ENCODE measurements at places on chromosomes 1 and 21. TPM values are rescaled to one million over a fixed set of nuclear protein-coding genes. Genes with fewer than 3 reads are reported as not detected.

BRDT gene
- 16.2 TPM for total RNA-seq

MORC3 gene
- 34.8 TPM for total RNA-seq

LAPTM5 gene
- 14.9 TPM for total RNA-seq

- no peak for DNase-seq
- H3K36me3 ChIP-seq = no peaks in the 10 kb centered on the region
- H3K27ac ChIP-seq = no peak overlapping the region
Measured at GRCh38 chr1:169902751-169903150, 9.1 kb upstream of the SCYL3 start.

- H3K4me1 ChIP-seq = no peaks in the 10 kb centered on the region
- DNase-seq = no peak
- no peak overlapping the region for H3K27ac ChIP-seq
- no peak overlapping the region for H3K4me3 ChIP-seq
- no peaks in the 10 kb centered on the region for H3K36me3 ChIP-seq
Measured at GRCh38 chr1:223006917-223007648, 136.0 kb downstream of the TLR5 start.

DNA sequence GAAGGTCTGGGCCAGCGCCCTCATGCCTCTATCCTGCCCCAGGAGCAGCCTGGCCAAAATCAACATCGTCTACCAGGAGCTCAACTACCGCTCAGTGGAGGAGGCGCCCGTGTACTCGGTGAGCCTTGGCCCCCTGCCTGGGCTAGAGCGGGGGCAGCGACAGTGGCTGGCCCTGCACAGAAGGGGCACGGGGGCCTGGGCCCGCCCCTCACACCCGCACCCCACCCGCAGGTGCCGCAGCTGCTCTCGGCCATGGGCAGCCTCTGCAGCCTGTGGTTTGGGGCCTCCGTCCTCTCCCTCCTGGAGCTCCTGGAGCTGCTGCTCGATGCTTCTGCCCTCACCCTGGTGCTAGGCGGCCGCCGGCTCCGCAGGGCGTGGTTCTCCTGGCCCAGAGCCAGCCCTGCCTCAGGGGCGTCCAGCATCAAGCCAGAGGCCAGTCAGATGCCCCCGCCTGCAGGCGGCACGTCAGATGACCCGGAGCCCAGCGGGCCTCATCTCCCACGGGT is 10.8 kb downstream of the SCNN1D start:
- no peaks in the 10 kb centered on the region for H3K36me3 ChIP-seq
- H3K27me3 ChIP-seq = no peaks in the 10 kb centered on the region
- peaks cover 4% of the 10 kb centered on the region for H3K4me1 ChIP-seq
- H3K4me3 ChIP-seq = no peak overlapping the region

- DNase-seq = no peak
- H3K4me1 ChIP-seq = no peaks in the 10 kb centered on the region
- H3K4me3 ChIP-seq = no peak overlapping the region
- H3K36me3 ChIP-seq = no peaks in the 10 kb centered on the region
Measured at GRCh38 chr1:182677397-182678098, 6.8 kb downstream of the RGS8 start.

DNA sequence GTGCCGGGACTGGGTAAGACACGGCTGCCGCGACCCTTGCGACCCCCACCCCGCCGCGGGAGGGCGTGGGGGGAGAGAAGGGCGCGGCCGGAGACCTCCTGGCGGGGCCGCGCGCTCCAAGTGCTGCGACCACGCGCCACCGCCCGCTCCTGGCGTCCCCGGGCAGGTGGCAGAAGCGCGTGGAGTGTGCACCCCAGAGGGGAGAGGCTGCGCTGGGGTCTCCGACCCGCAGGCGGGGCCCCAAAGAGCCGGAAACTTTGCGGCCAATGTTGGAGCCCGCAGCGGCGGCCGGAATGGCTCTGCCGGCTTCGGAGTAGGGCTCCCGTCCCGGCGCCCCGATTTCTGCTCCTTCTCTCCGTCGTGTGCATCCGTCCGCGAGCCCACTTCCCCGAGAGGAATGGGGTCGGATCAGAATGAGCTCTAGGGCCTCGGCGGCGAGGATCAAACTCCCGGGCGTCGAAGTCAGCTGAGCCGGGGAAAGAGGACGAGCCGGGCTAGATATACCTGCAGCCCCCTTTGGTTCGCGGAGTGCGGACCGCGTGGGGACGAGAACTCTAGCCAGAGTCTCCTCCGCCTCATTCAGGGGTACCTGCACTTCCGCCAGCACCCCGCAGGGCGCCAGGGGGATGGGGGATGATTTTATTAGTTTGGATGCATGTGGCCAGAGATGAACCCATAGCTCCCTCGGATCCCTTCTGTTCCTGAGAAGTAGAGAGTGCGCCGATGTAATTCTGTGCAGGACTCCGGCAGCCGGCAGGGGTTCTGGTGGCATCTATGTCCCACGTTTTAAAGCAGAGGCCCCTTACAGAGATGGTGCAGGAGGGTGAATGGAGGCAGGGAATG is 751 bp downstream of the STUM start:
- H3K27ac ChIP-seq = peak overlapping the region; percentile 58
- H3K36me3 ChIP-seq = no peaks in the 10 kb centered on the region
- DNase-seq = no peak
- no peaks in the 10 kb centered on the region for H3K27me3 ChIP-seq

DNA sequence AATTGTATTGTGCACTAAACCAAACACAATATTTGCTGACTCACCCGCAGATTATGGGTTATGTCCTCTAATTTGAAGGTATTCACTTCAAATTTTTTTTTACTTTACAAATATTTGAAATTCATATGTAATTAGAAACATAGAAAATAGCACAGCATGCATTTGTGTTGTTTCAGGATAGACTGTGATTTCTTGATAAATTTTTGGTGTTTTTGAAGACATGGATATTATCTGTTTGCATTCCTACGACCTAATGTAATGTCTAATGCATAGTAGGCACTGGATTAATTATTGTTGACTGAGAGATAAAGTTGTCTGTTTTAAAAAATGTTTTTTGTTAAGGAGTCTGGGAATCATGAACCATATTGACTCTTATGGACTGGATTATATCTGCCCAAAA is 850.2 kb downstream of the BRINP3 start:
- no peaks in the 10 kb centered on the region for H3K4me1 ChIP-seq
- H3K27ac ChIP-seq = no peak overlapping the region
- H3K27me3 ChIP-seq = no peaks in the 10 kb centered on the region
- no peaks in the 10 kb centered on the region for H3K36me3 ChIP-seq
- H3K4me3 ChIP-seq = no peak overlapping the region

GRCh38 chr1:245419461-245419978 is 264.7 kb downstream of the KIF26B start:
- no peak for DNase-seq
- H3K4me3 ChIP-seq = no peak overlapping the region
- H3K27me3 ChIP-seq = no peaks in the 10 kb centered on the region
- no peaks in the 10 kb centered on the region for H3K4me1 ChIP-seq
- H3K36me3 ChIP-seq = no peaks in the 10 kb centered on the region
